ENCODE measurements at places on chromosomes 16 and 17.

DNA sequence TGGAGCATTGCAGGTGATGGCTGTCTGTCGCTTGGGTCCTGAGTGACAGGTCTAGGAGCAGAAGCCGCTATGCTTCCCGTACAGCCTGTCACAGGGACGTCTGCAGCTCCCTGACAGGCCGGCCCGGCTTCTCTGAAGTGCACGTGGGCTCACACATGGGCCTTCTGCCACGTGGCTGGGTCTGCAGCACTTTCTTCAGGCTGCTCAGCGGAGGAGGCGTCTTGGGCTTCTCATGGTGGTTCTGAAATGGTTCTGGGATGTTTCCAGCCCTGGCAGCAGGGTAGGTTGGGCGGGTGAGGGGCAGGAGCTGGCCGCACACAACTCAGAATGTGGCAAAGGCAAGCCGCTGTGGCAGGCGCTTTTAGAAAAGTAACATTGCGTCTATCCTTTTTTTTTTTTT is 80.3 kb upstream of the ZNF750 start:
- no peak for DNase-seq

GRCh38 chr17:6179017-6179416 is 108.8 kb downstream of the WSCD1 start:
- DNase-seq: no peak

GRCh38 chr16:27430923-27431484 is 29.0 kb downstream of the IL21R start:
- DNase-seq: no peak

DNA sequence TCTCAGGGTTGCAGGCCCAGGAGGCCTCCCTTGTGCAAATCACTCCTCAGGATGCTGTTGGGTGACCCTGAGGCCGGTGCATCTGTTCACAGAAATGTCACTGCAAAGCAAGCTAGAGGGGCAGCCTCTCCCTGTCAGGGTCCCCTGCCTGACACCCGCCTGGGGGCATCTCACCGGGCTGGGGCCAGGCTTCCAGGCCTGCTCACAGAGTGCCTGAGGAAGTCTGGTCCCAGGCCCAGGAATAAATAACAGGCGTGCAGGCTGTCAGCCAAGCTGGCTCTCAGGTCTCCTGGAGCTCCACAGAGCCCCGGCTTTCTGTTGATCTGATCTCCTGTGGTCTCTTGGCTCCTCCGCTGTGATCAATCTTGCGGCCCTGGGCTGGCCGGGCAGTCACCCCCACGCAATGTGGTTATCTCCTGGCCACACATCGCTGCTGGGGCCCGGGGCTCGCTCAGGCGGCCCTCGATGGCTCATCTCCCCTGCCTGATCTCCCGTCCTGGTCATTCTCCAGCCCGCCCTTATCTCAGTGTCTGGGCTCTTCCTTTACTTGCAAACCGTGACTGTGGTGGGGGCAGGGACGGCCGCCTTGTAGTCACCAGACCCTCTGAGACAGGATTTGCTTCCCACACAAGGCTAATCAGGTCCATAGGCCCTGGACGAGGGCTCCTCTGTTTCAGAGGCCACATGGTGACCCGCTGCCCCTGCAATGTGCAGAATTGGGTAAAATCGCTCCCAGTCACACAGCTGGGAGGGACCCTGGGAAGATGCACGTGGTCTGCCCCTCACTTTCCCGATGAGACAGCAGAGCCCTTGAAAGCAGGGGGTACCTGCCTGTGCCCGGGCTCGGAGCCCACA is 231.2 kb upstream of the GSE1 start:
- peak; percentile 57 for DNase-seq

GRCh38 chr17:48541577-48542113 is 3.3 kb downstream of the HOXB2 start:
- no peak for DNase-seq

DNA sequence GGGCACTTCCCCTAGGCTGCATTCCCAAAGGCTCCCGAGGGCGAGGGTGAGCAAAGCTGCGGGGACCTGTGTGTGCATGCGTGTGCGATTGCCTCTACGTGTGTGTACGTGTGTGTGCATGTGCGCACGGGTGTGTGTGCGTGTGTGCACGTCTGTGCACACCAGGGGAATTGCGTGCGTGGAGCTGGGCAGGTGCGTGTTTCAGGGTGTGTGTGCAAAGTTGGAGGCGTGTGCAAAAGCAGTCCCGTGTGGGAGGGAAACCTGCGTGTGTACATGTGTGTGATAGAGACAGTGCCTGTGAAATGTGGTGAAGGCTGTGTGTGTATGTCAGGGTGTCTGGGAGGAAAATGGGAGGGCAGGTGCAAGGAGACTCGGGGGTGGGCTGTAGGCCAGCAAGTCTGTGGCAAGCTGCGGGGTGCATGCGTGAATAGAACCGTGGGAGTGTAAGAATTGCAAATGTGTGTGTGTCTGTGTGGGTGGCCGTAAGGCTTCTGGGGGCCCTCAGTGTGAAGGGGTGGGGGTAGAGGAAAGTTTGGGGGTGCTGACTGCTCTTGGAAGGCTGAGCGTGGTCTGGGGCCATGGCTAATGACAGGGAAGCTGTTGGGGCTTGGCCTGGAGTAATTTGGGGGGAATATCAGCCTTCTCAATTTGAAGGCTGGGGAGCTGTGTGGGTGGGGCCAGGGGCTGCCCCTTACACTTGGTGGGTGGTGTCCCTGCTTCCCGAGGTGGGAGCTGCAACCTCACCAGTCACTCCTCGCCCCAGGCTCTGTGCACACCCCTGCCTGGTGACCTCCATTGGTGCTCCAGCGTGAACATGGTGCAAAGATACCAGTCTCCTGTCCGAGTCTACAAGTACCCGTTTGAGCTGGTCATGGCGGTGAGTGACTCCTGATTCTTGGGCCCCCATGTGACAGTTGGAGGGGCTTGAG is 644 bp downstream of the SEC14L5 start:
- no peak for DNase-seq

- no peak for DNase-seq
These were observed 21.9 kb downstream of the GSG1L start for GRCh38 chr16:28041615-28042014.

GRCh38 chr16:48087639-48088038 is 68.2 kb downstream of the ABCC12 start:
- DNase-seq: no peak

DNA sequence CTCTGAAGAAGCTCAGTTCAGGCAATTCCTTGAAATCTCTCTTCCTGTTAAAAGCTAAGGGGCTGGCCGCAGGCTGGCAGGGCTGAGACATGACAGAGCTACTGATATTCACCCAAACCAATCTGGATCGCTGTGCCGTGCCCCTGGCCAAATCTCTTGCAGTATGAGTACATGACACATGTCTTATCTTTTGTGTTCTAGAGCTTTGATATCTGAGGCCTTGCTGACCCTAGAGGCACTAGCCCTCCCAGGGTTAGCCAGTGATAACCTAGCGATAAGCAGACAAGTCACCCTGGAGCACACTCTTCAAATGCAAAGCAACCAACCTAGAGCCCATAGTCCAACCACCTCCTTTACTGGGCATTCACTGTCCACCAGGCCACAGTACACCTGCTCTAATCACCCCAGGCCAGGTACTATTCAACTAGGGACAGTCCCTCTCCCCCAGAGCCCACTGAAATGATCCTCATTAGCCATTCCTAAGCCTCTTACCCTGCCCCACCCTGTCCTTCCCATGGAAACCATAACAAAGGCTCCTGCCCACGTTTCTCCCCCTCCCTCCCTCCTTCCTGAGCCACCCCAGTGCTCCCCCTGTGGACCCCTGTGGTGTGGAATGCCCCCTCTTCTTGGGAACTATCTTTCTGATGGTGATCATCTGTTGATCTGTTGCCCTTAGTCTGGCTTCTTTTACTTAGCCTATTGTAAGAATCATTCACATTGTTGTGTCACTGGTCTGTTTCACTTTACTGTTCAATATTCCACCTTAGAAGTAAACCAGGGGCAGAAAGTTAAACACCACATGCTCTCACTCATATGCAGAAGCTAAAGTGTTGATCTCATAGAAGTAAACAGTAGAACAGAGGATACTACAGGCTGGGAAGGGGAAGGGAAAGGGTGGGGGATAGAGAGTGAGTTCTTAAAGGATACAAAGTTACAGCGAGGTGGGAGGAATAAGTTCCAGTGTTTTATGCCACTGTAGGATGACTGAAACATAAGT is 52.5 kb downstream of the TEKT5 start:
- no peak for DNase-seq

DNA sequence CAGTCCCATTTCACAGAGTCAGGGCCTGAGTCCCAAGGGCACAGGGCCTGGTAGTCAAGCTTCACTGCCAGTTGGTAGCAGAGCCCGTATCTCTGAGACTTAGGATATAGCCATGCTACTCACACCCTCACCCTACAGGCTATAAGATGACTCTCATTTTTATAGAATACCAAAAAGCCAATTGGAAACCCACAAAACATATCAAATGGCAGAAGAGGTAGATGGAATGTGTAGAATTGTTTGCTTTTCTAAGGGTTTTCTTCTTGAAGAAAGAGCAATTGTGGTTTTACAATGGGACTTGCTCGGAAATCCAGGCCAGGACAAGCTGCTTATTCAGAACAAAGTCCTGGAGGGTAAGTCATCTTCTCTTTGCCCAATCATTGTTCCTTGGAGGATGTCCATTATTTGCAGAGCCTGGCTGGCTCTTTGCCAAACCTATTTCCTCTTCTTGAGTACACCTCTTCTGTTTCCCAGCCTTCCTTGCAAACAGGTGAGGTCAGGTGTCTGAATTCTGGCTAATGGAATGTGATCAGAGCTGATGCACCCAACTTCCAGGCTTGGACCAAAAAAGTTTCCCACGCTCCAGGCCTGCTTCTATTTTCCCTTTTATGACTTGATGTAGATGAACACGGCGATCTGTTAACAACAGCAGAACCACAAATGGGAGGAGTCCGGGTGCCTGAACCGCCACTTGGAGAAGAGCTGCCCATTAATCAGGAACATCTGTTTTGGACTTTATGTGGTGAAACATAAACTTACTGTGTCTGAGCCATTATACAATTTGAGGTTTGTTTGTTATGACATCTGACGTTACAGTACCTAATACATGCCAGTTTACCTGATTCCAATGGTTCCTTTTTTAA is 16.9 kb upstream of the CCL22 start:
- no peak for DNase-seq

DNA sequence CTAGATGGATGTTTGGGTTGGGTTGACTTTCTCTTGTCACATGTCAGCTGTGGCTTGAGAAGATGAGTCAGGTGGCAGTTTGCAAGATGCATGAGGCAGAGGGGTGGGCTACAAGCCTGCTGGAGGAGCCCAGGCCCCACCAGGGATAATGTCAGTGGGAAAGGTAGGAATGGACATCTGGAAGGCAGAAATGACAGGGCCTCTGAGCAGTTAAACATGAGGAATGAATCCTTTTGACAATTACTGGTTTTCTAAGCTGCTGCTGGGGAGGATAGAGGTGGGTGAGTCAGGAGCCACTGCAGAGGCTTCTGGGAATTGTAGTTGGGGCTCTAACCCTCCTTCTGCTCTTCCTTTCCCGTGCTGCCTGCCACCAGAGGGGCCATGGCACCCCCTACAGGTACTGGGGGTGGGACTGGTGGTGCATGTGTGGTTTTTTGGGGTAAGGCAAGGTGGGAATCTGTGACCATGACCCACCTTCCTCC is 15.7 kb downstream of the SLC52A1 start:
- no peak for DNase-seq

GRCh38 chr17:47810200-47810821 is 11.3 kb downstream of the OSBPL7 start:
- DNase-seq: no peak

DNA sequence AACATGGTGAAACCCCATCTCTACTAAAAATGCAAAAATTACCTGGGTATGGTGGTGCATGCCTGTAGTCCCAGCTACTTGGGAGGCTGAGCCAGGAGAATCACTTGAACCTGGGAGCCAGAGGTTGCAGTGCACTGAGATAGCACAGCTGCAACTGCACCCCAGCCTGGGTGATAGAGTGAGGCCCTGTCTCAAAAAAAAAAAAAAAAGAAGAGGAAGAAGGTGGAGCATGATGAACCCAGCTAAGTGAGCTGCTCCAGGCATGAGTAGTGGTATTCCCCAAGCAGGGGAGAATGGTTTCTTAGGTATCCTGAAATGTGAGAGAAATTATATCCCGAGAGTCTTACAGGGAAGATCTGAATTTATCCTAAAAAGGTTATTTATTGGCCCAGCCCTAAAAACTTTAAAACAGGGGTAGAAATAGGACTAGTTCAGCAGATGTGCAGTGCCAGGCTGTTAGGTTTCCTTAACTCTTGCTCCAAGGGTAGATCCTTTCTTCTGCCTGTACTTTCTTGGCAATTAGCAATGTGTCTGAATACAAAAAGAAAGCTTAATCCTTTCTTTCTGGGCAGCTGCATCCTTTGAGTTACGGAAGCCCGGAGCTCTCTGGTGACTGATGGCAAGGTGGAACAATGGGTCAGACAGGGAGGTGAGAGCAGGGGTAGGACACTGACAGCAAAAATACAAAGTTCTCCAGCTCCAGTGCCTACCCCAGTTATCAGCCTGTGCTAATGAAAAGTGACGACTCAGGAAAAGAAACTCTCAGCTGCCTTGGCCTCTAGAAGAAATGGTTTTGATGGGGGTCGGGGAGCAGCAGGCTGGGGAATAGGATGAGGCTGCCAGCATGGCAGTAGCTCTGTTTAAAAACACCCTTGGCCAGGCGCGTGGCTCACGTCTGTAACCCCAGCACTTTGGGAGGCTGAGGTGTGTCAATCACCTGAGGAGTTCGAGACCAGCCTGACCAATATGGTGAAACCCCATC is 36.5 kb upstream of the TOB1 start:
- DNase-seq: peak; percentile 64

- DNase-seq: no peak
These were observed 26.7 kb downstream of the CDK12 start for GRCh38 chr17:39487946-39488345.

GRCh38 chr17:48132385-48132784 is 24.8 kb downstream of the SNX11 start:
- no peak for DNase-seq

DNA sequence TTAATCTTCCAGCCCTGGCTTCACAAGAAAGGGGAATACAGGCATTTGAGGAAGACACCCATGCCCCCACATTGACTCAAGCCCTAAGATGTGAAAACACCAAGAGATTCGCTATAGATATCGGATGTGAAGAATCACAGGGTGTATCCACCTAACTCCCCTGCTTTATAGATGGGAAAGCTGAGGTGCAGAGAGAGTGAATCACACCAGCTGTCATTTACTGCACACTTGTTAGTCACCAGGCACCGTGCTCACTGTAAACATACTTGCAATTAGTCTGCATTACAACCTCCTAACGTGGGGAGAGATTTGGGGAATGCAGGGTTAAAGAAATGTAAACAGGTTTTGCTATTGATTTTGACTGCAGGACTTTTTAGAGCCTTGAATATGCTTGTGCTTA is 325.5 kb downstream of the C16orf95 start:
- DNase-seq: no peak

Data from brain (organoid and tissue), 16 donors.